Kidney (tissue), 22 donors: ENCODE measurements at places on chromosomes 3 and 15. TPM values are rescaled to one million over a fixed set of nuclear protein-coding genes. Genes with fewer than 3 reads are reported as not detected.

GRCh38 chr15:92528736-92529135, 126.8 kb downstream of the FAM174B start:
- no peak for DNase-seq

The GOLGA8M gene
- polyA plus RNA-seq: 0.95 TPM

DNA sequence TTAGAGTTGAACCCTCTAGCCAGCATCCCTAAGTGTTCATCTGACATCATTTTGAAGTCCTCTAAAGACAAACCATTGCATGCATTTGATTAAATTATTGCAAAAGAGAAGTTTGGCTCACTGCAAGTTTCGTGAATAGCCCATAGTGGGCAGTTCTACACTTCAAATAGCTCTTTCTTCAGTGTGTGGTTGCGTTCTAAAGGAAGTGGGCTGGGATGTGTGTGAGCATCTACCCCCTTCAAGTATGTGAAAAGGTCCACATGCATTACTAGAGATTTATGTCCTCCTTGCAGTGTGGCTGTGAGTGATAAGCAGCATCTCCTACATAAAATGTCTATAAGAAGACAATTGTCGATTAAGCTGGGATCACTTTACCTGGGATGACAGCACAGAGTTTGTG, 54.6 kb downstream of the SST start:
- DNase-seq: no peak

- DNase-seq: no peak
These were observed 6.5 kb upstream of the SYNM start for GRCh38 chr15:99098426-99098825.

DNA sequence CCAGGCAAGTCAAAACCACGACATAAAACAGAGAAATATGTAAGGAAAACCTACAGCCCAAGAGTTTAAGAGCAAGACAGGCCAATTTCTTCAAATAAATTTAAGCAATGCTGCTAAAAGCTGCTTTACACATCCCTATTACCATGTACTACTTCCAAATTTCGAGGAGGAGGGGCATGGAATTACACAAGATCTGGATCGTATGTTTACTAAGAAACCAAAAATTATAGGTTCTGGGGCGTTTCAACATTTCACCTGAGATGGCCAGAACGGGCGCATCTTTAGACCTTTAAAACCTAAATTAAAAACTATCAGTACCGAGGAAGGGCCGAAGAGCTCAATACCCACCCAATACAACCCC, 664 bp upstream of the NR2C2 start:
- DNase-seq: no peak

The GP9 gene
- 0.49 TPM for polyA plus RNA-seq

The HYKK gene
- polyA plus RNA-seq: 14.3 TPM

DNA sequence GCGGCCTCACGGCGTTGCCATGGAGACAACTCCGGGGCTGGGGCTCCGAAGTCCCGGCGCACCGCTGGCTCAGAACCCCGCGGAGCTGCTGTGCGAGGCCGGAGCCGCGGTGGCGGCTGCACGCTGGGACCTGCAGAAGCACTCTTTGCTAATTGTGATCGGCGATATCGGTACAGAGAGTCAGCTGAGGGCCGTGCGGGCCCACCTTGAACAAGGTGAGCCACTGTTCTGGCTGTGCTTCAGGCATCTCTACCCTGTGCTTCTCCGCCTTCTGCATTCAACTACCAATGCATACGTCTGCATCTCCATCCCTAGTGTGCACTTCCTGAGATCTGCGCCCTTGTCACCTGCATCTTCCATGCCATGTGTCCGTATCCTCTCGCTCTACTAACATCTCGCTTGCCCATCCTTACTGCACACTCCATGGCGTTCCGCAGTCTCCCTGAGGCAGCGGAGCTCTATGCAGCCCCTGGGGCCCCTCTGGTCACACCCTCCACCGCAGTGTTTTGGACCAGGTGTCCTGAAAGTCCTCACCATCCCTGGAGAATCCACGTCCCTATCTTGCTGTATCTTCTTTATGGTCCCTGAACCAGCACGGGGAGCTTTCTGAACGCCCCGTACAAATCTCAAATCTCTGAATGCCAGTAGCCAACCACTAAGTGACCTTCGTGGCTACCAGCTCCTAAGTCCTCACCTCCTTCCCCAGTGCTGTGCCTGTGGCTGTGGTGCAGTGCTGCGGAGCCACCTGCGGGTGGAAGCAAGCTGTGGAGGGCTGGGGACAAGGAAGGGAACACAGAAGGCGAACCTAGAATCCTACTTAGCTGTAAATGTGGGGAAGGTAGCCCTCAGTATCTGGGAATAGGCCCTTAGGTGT, 6.2 kb upstream of the MAP1A start:
- DNase-seq: peak; percentile 37

The ACTRT3 gene
- polyA plus RNA-seq: 4.5 TPM

The GOLGA8T gene
- polyA plus RNA-seq: 0.28 TPM

DNA sequence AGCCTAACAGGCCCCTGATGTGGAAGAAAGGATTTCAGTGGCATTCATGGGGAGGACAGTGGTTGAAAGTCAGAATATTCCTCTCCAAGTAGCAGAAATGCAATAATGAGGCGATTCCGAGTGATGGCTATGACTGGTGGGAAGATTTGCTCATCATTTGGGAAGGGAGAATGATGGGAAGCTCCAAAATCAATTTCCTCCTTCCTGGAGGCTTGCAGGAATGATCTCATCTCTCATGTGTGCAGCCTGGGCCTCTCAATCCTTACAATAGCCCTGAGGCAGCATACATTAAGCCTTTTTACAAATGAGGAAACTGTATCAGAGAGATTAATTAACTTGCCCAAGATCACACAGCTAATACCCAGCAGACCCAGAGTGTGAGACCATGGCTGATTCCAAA, 58.7 kb downstream of the BOC start:
- DNase-seq: no peak

The PTX3 gene
- polyA plus RNA-seq: 0.45 TPM

The DPPA2 gene
- polyA plus RNA-seq: not detected

The WDR93 gene
- 1.2 TPM for polyA plus RNA-seq

DNA sequence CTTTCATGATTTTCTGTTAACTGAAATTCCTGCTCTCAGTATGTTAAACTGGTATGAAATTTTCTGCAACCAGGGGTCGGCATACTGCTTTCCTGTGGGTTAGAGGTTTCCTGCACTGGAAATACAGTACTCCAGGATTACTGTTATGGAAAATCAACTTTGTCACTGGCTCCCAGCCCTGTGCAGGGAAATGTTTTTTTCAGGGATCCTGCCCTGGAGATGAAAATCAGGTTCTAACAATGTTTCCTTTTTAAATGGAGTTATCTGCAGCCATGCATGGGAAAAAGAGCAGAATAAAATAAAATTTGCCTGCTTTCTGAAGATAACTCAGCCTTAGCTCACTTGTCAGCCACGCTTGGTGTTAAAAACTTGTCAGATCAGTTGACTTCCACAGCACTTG, 220.4 kb downstream of the IL5RA start:
- no peak for DNase-seq

- DNase-seq: no peak
These were observed 7.1 kb downstream of the ATP2C1 start for GRCh38 chr3:130900959-130901358.

DNA sequence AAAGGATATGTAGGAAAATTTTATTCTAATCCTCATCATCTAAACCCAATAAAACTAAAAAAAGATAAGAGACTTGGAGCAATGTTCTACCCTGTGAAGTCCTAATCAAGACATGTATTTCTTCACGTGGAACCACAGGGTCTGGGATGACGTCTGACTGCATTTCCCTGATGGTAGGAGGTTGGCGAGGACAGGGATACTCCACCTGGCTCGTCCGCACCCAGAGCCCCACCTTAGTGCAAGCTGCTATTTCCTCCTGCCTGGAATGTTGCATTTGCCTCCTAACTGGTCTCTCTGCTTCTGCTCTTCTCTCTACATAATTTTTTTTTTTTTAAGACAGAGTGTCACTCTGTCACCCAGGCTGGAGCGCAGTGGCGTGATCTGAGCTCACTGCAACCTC, 57.7 kb upstream of the RASGRP1 start:
- no peak for DNase-seq

- no peak for DNase-seq
These were observed 61.3 kb downstream of the CRYBG3 start for GRCh38 chr3:97882975-97883598.

GRCh38 chr15:68415061-68415460, 16.9 kb downstream of the ITGA11 start:
- no peak for DNase-seq

- peak; percentile 53 for DNase-seq
These were observed 67.5 kb downstream of the TMEM44 start for GRCh38 chr3:194565597-194566190.

GRCh38 chr3:177929310-177929709, 606.9 kb upstream of the KCNMB2 start:
- no peak for DNase-seq

- no peak for DNase-seq
These were observed 24.3 kb downstream of the OXNAD1 start for GRCh38 chr3:16289144-16289889.

The TRIM42 gene
- polyA plus RNA-seq: not detected

DNA sequence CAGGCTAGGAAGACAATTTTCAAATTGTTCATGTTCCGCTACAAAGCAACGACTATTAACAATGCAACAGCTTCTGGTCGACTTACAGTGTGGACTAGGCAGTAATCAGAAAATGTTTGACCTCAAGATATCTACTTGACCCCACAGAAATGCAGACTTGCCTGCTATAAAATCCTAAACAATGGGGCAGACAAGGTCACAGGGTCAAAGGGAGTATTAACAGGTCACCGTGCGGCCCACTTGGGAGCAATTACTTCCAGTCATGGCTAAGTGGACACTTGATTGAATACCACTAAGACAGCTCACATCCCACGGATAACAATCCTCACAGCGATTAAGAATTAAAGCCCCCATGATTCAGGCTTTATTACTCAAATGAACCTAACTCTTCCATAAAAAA, 58.9 kb downstream of the FOXP1 start:
- no peak for DNase-seq

GRCh38 chr15:91032919-91033803, 10.8 kb upstream of the VPS33B start:
- DNase-seq: peak; percentile 76

GRCh38 chr3:125608419-125608818, 13.1 kb upstream of the OSBPL11 start:
- no peak for DNase-seq

DNA sequence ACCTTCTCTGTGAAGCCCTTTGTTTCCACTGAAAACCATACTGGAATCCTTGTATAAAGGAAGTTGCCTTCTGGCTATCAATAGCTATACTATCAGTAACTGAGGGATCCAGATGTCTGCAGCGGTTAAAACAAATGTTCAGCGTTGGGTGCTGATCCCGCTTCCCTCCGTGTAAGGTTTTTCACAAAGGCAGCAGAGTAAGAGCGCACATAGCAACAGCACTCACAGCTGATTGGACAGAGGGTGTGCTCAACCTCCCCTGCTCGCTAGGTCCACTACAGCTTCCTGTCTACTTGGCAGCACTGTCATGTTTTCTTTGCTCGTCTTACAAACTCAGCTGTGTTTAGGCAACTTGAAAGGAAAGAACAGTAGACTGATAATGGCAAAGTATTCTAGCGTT, 27.3 kb downstream of the ATOSA start:
- peak; percentile 73 for DNase-seq

DNA sequence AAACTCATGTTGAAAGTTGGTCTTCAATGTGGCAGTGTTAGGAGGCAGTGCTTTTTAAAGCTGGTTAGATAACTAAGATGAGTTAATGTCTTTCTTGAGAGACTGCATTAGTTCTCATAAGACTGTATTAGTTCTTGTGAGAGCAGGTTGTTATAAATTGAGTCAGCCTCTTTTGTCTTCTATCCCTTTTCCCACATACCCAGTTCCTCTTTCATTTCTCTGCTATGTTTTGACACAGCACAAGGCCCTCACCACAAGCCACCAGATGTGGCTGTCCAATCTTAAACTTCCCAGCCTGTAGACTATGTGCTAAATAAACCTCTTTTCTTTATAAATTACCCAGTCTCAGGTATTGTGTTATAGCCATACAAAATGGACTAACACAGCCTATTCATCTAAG, 94.6 kb upstream of the SNTN start:
- no peak for DNase-seq

The CKMT1A gene
- polyA plus RNA-seq: 19.9 TPM

- DNase-seq: no peak
These were observed 45.9 kb downstream of the SLC12A8 start for GRCh38 chr3:125166599-125167136.

DNA sequence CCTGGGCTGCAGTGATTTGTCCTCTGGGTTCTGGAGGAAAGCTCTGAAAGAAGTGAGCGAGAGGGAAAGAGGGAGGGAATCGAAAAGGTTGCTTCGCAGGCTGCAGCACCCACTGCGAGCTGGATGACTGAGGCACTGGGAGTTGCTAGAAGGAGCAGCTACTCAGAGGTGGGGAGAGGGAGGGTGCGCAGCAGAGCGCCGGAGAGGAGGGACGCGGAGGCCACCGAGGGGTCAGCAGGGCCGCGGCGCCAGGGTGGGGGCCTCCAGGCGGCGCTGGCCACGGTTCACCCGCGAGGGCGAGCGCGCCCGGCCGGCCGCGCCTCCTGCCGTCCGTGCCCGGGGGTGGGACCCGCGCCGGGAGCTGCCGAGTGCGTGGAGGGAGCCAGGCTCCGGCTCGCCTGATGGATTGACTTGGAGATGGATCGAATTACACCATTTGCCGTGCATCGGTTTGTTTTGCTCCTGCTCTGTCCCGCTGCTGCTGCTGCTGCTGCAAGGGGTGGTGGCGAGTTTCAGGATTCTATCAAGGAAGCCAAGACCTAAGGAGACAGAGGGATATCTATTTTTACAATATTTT, at the start of gene SEMA6D:
Gene SEMA6D (plus strand): TSS at position 470 of the 577 bp plus-strand sequence. CDS start 42,294 bp downstream, outside the sequence.
- DNase-seq: peak; percentile 92

DNA sequence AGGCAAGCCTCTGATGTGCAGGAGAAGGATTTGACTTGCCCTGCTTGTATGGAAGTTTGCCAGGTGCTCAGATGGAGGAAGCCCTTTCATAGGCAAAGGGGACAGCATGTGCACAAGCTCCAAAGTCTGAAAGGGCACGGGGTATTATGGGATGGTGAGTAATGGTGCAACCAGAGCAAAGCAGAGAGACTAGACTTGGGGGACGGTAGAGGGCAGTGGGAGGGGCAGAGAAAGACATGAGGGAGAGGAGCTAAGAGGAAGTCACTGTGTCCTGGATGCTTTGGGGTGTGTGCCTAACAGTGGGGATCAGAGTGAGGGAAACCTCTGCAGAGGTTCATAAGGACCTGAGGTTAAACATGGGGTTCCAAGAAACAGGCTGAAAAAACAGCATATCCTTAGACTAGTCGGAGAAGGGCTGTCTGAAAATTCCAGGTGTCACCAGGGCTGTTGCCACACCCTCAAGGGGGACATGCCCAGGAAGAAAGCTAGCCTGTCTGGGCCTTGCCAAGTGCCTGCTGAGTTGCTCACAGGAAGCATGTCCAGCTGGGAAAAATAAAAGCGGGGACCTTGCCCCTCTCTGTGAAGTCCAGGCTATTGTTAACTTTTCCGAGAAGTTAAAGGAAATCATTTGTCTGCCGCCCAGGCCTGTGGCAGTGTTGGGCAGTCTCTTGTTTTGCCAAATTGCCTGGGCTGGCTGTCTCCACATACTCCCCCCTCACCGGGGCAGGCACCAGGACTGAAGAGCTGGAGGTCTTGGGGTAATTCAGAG, 47.1 kb downstream of the HRH1 start:
- DNase-seq: no peak
